ENCODE measurements at places on chromosomes 1 and 21. TPM values are rescaled to one million over a fixed set of nuclear protein-coding genes. Genes with fewer than 3 reads are reported as not detected.

Gene STYXL2
- not detected for total RNA-seq

Gene KIAA0040
- 1.5 TPM for total RNA-seq

Gene DRAXIN
- total RNA-seq = 0.72 TPM

Gene PPOX
- 7.4 TPM for total RNA-seq

Gene FMO4
- total RNA-seq = 2.4 TPM

Gene WNT9A
- 1.3 TPM for total RNA-seq

Gene FAM177B
- total RNA-seq = not detected

Gene UBXN10
- not detected for total RNA-seq

Gene TTLL7
- 19.1 TPM for total RNA-seq

Gene SH2D1B
- total RNA-seq = not detected

Gene ESRRG
- not detected for total RNA-seq

Gene KRTAP21-2
- total RNA-seq = not detected

Gene PDZK1IP1
- 0.26 TPM for total RNA-seq

Gene SCAF4
- total RNA-seq = 6.6 TPM

Gene CNKSR1
- total RNA-seq = 0.07 TPM

Gene RGSL1
- total RNA-seq = not detected

Gene FCGR3A
- not detected for total RNA-seq

Gene SLC44A5
- total RNA-seq = 2.2 TPM

Gene SLC2A5
- 25.9 TPM for total RNA-seq

Gene OR2T35
- not detected for total RNA-seq

Gene NHLH1
- total RNA-seq = 0.07 TPM

Gene SELE
- total RNA-seq = not detected

Gene DCST2
- total RNA-seq = 0.07 TPM

Gene VASH2
- 0.26 TPM for total RNA-seq

Gene ZNF648
- total RNA-seq = not detected

Gene LORICRIN
- total RNA-seq = not detected

Gene CD52
- total RNA-seq = not detected

Gene MAP3K21
- total RNA-seq = 0.10 TPM

Gene AVPR1B
- total RNA-seq = not detected

Gene DNASE2B
- not detected for total RNA-seq

Gene NEK7
- 301 TPM for total RNA-seq

Gene GOLT1A
- not detected for total RNA-seq

Gene ADAMTS4
- 14.7 TPM for total RNA-seq

Gene FMO2
- total RNA-seq = 11.8 TPM

Gene NPHS2
- total RNA-seq = not detected

Gene MYOG
- total RNA-seq = not detected

Gene BNIPL
- total RNA-seq = 0.26 TPM

Gene CBR1
- 152 TPM for total RNA-seq

Gene KRTAP13-2
- not detected for total RNA-seq

Gene CYP4A22
- not detected for total RNA-seq

Gene CHIT1
- total RNA-seq = 0.13 TPM
